GM12891 (cell line): ENCODE measurements at places on chromosomes 5 and 9.

GRCh38 chr9:90985631-90986030 lies 184.0 kb downstream of the SYK start:
- DNase-seq: no peak

- DNase-seq: no peak
These were observed 3.8 kb downstream of the RANBP17 start for GRCh38 chr5:170865622-170866021.

DNA sequence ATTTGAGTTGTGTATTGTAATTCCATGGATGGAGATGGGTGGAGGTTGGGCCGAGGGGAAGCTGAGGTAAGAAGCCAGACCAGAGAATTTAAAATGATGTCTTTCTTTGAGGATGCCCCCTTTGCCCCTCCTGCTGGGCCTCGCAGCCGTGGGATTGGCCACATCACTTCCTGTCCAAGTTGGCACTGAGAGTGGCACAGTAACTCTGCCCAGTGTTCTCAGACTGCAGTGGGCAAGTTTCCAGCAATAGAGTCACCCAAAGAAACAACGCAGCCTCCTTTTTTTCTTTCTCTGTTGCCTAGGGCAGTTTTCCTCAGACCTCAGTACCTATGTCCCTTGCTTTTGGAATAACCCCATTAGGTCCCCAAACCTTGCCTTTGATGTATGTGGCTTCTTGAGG lies 306.6 kb upstream of the DMRT1 start:
- DNase-seq: no peak

GRCh38 chr5:172668594-172669071 lies 27.6 kb downstream of the NEURL1B start:
- DNase-seq: no peak

DNA sequence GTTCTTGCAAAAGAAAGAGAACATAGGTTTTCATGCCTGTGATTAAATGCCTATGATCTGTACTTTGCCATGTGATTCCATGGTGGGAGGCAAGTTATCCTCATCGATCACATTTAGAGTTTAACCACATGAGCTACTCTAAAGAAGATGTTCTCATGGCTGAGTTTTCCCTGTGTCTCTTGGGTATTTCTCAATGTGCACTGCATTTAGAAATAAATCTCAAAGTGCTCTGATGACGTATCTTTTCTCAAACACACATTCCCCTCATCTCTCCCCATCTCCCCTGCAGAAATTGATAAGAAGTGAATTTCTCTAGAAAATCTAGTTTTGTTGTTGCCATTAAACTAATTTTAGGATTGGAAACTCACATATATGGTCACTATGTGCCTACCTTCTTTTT lies 282.2 kb downstream of the SEMA5A start:
- no peak for DNase-seq

- no peak for DNase-seq
These were observed 19.3 kb upstream of the CARTPT start for GRCh38 chr5:71699751-71700150.

- DNase-seq: no peak
These were observed 637.2 kb upstream of the NUDT12 start for GRCh38 chr5:104199771-104200170.

DNA sequence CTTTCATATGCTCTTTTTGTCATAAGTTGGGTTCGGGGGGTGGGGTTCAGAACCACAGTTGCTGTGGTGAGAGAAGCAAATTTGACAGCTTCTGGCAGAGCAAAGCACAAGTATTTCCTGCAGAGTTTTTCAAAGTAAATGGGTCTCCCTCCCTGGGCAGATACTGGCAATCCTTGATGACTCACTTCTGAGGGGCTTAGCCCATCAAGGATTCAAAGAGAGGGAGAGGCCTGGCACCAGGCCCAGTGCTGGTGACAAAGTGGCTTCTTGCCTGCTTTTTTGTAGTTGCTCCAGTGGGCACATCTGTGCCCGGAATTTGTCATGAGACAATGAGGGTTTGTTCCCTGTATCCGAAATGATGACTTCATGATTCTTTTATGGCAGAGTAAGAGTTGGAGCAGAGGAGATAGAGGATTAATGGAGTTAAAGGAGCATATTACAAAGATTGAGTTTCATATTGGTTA lies 46.6 kb upstream of the TNC start:
- DNase-seq: no peak

DNA sequence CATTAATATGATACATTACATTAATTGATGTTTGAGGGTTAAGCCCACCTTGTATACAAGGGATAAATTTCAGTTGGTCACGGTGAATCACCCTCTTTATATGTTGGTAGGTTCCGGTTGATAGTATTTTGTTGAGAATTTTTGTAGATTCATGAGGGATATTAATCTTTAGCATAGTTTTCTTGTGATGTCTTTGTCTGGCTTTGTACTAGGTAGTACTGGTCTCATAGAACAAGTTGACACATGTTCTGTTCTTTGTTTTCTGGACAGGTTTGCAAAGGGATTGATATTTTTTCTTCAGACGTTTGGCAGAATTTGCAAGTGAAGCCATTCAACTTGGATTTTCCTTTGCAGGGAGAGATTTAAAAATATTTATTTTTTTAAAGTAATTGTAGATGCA lies 49.1 kb upstream of the CLK4 start:
- DNase-seq: no peak

GRCh38 chr5:93272108-93272507 lies 308.9 kb downstream of the NR2F1-AS1 start:
- DNase-seq: no peak

GRCh38 chr9:134679616-134680392 lies 38.2 kb downstream of the COL5A1 start:
- DNase-seq: no peak

DNA sequence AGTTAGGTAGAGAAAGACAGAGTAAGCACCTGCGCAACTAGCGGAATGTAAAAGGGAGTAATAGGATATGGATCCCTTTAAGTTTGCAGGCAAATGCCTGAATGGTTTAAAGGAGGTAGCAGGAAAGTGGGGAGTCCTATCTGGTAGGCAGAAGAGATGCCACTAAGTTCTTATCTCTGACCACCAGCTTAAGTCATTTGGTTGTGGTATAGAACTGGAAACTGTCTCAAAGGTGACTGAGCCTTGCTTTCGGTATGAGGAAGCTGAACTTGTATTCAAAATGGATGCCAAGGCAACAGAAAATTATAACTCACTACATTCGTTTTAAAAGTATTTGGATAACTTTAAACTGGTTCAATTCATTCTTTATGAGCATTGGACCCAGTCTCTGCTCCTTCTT lies 475.6 kb downstream of the DMRTA1 start:
- no peak for DNase-seq

GRCh38 chr9:98552331-98552730 lies 156.4 kb downstream of the GABBR2 start:
- no peak for DNase-seq
